ENCODE measurements at places on chromosomes 4 and X.

- no peak for DNase-seq
Observed at GRCh38 chr4:164138521-164138920, 615.4 kb upstream of the SMIM31 start.

- DNase-seq: peak; percentile 7
Observed at GRCh38 chr4:87353592-87353991, 30.9 kb upstream of the HSD17B13 start.

GRCh38 chrX:38514016-38514854 lies 47.1 kb upstream of the TSPAN7 start:
- no peak for DNase-seq

GRCh38 chrX:151609222-151609621 lies 45.7 kb downstream of the PASD1 start:
- no peak for DNase-seq

GRCh38 chr4:7073059-7073458 lies 5.2 kb upstream of the GRPEL1 start:
- DNase-seq: no peak

GRCh38 chrX:86910027-86910426 lies 607.6 kb upstream of the KLHL4 start:
- no peak for DNase-seq

DNA sequence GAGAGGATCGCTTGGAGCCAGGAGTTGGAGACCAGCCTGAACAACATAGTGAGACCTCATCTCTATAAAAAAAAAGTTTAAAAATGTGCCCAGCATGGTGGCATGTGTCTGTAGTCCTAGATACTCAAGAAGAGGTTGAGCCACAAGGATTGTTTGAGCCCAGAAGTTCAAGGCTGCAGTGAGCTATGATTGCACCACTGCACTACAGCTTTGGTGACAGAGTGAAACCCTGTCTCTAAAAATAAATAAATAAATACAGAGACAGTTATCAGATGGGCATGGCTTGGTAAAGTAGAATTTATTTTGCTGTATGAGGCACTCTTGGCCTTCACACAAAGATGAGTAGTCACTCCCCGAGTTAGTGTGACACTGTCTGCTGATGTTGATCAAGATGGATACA lies 54.1 kb upstream of the SPRY1 start:
- DNase-seq: no peak

GRCh38 chr4:27176400-27176799 lies 315.8 kb downstream of the STIM2 start:
- peak; percentile 62 for DNase-seq

DNA sequence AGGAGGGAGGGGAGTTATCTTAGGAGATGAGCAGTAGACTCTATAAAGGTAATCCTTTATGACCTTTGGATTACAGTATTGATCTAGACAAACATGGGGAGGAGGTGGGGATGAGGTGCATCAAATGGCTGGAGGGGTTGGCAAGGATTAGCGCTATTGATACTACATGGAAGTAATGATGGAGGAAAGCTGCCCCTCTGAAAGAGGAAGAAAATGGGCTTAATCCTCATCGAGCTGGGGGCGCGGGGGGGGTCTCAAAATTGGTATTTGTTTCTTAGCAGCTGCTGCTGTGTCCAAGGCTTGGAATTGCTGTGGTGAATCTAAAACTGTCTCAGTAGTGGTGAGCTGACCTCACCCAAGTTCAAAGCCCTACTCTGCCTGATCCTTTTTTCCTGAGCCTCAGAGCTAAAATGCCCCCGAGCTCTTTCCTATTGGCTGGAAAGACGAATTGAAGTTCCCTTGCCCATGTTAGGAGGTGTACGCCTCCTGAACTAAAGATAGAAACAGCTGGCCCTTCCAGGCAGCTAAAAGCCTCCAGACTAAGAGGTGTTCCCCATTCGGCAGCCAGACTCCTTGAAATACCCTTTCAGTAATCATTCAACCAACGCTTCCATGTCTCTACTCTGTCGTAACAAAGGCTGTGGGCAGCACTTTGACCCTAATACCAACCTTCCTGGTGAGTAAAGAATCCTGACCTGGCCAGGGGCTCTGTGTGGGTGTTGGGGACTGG lies at the start of gene ITGB1BP2:
ITGB1BP2 (plus strand) TSS at position 556 of the 730 bp plus-strand sequence; CDS start at position 613, 57 bp downstream.
- no peak for DNase-seq

GRCh38 chrX:2732076-2732475 lies 19.8 kb upstream of the XG start:
- no peak for DNase-seq

DNA sequence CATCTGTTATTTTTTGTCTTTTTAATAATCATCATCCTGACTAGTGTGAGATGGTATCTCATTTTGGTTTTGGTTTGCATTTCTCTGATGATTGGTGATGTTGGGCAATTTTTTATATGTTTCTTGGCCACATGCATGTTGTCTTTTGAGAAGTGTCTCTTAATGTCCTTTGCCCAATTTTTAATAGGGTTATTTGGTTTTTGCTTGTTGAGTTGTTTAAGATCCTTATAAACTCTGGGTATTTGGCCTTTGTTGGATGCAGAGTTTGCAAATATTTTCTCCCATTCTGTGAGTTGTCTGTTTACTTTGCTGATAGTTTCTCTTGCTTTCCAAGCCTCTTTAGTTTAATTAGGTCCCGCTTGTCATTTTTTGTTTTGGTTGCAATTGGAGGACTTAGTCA lies 152.1 kb upstream of the MED14 start:
- DNase-seq: no peak

DNA sequence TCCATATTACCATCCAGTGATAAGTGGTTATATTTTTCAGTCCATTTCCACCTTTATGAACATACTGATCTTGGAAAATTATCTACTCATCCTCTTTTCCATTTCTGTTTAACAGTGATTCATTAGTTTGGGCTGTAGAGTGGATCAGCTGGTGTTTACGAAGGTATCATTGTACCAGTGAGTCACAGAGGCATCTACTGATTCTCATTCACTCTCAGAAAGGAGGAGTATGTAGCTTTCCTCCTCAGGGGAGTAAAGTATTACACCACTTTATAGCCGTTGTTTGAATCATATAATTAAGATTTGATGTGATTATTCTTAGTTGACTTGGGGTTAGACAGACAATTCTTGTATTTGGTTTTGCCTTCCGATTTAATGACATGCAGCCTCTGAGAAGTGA lies 74.7 kb downstream of the GALNT7 start:
- no peak for DNase-seq

DNA sequence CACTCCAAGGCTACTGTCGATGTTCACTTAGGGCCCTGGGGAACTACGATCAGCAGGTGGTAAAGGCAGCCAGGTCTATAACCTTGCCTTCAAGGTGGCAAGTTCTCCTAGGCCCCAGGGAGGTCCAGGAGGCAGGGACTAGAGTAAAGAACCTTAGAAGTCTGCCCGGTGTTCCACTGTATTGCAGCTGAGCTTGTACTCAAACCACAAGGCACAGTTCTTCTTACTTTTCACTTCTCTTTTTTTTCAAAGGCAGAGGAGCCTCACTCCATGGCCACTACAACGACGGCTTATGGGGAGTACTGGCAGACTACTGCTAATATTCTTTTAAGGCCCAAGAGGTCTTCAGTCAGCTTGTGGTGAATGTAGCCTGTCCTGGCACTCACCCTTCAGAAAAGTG lies 78.8 kb upstream of the GPR174 start:
- DNase-seq: no peak

All from NCI-H748 treated with DMSO at 0.1 percent for 48 hours (cell line).